Dorsolateral prefrontal cortex (tissue), 122 donors: ENCODE measurements at places on chromosomes 7 and 10. TPM values are rescaled to one million over a fixed set of nuclear protein-coding genes. Genes with fewer than 3 reads are reported as not detected.

DNA sequence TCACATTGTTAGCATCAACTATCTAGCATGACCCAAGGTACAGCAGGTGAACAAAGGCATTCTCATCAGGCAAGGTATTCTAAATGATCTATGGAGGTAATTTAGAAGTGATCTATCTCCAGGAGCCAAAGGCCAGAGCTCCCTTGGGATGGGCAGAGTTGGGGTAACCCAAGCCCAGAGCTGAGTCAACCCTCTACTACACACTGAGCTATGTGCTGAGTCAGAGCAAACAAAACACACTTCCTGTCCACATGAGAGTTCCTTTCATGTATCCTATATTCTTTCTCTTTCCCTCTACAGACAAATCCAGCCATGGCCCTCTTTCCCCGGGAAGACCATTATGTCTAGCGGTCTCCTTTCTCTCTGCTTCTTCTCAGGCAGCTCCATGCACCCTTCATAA, 68.2 kb upstream of the AGK start:
- no peak for DNase-seq

The MEOX2 gene
- total RNA-seq: 0.57 TPM

DNA sequence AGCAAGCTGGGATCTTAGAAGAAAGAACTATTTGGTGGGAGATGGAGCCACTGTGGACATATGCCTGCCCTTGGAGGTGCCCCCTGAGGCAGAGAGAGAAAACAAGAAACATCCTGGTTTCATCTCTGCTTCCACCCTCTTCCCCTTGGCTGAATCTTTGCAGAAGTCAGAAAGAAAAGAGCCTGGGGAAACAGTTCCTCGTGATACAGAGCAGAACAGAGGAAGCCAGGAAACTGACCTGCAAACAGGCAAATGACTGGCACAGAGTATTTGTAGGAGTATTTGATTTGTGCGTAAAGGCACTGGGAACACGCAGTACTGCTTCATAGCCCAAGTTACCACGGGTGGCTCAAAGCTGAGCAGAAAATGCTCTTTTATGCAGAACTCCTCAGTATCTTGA, 7.0 kb upstream of the KEL start:
- DNase-seq: no peak

The NKX2-3 gene
- total RNA-seq: not detected

- DNase-seq: no peak
Observed at GRCh38 chr10:38118072-38118807, 24.1 kb downstream of the ZNF37A start.
